ENCODE measurements at places on chromosomes 5 and 9.
A peak's percentile ranks its signal among the peaks of the same experiment; 100 is the strongest.

- no peak for DNase-seq
These were observed 163.6 kb upstream of the SPEF2 start for GRCh38 chr5:35454011-35454525.

DNA sequence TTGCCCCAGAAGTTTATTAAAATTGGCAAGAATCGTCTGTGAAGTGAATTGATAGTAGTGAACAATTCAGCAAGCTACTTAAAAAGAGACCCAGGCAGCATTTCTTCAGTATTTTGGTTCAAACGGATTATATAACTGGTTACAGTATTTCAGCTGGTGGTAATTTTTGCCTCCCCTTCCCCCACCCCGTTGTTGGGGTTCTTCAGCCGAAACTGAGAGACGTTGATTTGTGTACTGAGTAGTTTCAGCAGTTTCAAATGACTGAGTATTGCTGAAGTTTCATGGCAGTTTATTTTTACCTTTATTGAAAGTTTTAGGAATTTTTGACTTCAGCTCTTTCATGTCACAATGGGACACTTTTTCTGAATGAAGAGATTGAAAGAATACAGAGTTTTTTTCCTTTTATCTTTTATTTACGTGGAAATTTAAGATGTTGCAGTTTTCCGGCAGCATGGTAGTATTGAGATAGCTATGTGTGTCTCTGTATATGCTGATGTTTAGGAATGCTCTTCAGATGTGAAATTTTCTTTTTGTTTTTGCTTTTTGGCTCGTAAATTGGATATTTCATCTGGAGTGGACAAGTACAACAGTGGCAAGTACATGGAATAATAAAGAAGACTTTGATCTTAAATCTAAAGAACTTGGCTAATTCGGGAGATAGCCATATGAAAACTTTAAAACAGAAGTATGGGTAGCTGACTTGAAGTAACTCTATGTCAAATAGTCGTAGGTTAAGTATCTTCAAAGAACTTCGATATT, 1.9 kb downstream of the GPBP1 start:
- no peak for DNase-seq

- DNase-seq = no peak
These were observed 51.0 kb upstream of the DPYSL3 start for GRCh38 chr5:147560718-147561331.

DNA sequence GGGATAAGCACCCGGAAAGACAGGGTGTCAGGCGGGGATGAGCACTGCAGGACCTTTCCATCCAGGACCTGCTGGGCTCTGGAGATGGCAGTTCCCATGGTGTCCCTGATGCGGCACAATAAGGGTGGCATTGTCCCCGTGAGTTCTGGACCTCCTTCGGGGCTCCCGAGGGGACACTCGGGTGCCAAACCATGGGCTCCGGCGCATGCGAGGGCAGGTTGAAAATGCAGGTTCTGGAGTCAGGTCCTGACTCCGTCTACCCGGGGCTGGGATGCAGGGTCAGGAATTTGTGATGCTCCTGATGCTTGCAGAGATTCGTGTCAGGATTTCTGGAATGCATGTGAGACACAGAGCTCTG, 682 bp downstream of the FCN2 start:
- DNase-seq = no peak

DNA sequence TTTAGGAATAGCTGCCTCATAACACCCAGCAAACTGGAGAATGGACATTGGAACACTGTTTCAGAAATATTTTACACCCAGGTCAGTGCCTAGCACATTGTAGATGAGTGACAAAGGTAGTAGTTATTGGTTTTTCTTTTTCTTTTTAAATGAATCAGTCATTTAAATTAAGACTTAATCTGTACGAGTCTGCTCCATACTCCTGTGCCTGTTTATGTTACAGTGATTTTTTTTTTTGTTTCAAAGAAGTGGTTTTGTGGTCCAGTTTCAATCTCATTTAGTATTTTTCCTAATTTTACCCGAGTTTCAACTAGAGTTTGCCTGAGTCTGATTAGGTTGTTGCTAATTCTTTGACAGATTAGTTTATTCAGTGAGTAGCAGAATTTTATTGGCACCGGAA, 16.2 kb downstream of the LMNB1 start:
- DNase-seq = no peak

DNA sequence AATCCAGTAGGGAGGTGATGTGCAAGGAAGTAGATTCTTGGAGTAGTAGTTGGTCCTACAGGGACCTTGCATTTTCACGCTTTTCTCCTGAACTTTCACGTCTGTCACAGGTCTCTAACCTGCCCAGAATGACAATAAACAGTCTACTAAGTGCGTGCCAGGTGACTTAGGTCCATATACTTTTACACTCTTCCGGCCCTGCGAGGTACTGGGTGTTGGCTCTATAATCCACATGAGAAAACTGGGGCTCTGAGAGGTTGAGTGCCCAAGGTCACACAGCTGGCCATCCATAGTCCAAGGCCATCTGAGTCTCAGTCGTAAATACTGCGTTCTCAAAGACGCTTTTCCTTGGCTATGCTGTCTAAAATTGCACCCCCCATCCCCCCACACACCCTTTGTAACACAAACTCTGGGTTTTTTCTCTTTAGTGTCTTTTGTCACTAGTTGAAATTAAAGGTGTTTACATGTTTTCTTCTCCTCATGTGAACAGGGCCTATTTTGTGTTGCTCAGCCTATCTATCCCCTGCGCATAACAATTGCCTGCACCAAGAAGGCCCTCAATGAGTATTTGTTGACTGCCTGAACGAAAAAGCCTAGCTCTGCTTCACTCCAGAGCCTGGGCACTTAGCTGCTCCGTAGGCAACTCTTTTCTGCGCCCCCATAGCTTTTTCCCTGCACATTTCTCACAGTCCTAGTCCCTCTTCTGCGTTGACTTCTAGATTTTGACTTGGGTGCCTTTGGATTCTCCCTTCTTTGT, 943 bp downstream of the SFXN1 start:
- DNase-seq = no peak

GRCh38 chr5:119453040-119453373, 710 bp downstream of the HSD17B4 start:
- DNase-seq = no peak

DNA sequence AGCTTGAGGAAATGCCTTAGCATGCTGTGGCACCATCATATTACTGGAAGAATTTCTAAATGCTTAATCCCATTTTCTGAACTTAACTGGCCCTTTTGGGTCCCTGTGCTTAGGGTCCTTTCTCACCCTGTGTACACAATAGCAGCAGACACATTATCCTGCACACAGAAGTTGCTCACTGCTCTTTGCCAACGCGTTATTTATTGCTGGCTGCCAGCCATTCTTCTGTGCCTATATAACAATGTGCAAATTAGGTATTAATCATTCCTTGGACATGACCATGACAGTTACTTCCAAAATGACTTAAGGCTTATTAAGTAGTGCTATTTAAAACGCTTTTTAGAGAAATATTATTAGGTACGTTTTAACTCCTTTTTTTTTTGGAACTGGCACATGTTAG, 134.7 kb downstream of the FBN2 start:
- DNase-seq = no peak

GRCh38 chr9:6925836-6926235, 168.1 kb downstream of the KDM4C start:
- DNase-seq = no peak

DNA sequence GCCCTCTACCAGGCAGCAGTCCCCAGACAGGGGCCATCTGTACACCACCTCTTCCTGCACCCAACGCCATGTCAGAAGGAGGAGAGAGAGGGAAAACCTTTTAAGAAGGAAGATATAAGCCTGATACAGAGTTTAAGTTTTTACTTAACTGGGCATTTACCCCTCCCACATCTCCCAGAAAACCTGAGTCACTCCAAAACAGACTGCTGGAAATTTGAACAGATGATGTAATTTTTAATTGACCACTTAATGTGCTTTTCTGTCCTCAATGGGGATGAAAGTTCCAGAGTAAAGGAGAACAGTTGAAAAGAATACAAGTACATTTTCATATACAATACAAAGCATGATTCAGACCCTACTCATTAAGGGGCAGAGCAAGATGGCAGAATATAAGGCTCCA, 63.9 kb downstream of the TTC39B start:
- DNase-seq = no peak

GRCh38 chr5:74421377-74421776, 219.2 kb downstream of the ENC1 start:
- no peak for DNase-seq

DNA sequence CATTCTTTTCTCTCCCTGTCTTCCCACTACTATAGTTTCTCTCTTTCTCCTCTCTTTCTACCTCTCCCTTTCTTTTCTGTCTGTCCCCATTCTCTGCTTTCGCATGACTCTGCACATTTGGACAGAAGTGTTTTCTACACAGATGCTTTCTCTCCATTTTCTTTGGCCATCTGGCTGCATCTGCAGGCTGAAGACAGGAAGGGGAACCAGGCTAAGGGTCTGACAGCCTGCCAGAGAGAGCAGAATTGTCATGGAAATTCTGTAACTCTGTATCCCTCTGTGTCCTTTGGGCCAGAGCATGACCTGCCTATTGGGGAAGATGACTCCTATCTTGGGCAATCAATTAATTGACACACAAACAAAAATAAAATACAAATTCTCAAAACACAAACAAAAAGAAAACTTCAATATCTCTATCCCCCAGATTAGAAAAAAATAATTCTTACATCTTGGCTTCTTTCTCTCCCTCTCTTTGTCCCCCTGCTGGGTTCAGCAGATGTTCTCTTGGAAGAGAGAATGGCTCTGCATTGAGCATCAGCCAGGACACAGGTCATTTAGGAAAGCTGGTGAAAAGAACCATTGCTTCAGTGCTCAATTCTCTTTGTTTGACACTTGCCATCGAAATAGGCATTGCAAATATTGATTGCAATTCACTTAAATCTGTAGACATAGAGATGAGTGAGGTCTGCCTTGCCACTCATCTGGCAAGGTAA, 415.9 kb upstream of the KLF4 start:
- peak; percentile 73 for DNase-seq

DNA sequence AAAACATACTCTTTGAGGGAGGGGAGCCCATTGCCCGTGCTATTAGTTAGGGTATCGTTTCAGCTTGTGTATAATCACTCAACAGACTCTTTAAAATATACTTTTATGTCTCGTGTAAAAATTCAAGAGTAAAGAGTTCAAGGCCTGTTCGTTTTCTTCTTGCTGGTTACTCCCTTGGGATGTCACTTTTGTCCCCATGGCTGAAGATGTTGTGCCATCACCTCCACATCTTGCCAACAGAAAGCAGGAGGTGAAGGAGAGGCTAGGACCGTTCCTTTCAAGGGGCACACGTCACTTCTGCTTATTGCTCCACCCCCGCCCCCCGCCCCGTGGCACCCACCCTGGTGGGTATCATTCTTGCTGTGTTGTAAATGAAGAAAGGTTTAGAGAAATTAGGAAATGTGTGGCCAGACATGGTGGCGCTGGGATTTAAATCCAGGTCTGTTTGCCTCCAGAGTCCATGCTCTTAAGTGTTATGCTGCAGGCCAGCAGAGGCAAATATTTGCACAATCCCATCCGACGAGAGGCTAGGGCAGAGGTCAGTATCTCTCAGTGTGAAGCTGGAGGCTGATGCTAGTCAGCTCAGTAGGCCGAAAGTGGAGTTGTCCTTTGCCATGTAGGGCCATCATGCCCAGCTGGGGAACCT, 3.0 kb downstream of the MLANA start:
- DNase-seq = no peak

GRCh38 chr5:31898036-31898632, 259.2 kb downstream of the PDZD2 start:
- peak; percentile 18 for DNase-seq

- no peak for DNase-seq
These were observed 175.7 kb downstream of the FRMD3 start for GRCh38 chr9:83362341-83362995.
